ENCODE measurements at places on chromosomes 7 and 10.

DNA sequence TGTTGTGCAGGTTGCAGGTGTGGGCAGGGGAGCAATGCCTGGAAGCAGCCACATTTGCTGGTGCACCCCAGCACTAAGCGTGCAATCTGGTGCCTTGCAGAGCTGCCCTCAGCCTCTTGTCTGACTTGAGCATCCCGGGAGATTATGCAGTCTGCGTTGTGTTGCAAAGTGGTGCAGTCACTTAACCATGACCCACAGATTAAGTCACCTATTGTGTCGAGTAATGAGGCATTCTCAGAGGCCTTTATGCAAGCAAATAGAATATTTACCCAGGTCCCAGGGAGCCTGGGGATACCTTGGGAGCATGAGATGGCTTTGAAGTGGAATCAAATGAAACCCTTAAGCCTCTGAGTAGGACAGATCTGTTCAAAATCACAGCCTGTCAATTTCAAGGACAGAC lies 529.0 kb downstream of the TYW1 start:
- DNase-seq = no peak

DNA sequence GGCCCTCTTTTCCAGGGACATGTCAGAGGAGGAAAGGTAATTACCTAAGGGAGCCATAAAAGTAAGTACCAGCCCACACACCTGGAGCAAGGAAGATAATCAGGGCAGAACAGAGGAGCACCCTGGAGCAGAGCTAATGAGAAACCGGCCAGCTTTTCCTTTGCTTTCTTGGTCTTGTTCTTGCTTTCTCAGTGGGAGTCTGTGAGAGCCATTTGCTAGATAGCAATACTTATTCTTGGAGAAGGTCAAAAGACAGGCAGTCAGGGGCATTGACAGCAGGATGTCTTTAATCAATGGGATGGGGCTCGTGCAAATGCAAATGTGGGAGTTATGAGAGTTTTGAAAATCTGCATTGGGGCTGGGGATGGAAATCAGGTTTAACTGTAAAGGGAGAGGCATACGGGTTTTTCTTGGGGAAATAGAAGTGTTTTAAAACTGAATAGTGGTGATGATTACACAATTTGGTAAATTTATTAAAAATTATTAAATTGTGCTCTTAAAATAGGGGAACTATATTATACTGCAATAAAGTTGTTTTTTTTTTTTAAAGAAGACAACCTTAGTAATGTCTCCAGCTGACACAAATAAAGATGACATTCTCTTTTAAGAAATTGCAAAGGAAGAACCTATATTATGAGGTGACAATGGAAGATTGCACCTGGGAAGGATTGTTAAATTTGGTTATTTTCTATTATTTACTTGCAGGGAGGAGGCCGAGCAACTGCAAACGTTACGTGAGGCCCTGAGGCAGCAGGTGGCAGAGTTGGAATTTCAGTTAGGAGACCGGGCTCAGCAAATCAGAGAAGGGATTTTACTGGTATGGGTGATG lies 35.6 kb upstream of the PPP1R17 start:
- DNase-seq = no peak

GRCh38 chr7:92939666-92940360 lies 103.4 kb upstream of the CDK6 start:
- no peak for DNase-seq

DNA sequence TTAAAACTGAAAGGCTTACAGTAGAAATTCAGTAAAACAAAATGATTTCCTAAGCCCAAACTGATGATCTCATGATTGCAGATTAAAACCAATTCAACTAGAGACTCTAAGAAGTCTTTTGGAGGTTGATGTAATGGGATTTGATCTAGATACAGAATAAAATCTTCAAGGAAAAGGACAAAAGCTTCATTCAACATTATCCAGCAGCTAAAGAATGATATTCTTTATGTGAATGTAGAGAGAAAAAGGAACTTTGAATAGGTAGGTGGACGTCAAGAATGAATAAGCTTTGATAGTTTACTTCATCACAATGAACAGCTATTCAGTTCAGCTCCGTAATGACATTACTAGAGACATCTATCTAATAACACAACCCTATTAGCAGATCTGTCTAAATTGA lies 744.4 kb downstream of the PHTF2 start:
- DNase-seq = no peak

- no peak for DNase-seq
Measured at GRCh38 chr10:75136346-75136745, 24.9 kb downstream of the SAMD8 start.

DNA sequence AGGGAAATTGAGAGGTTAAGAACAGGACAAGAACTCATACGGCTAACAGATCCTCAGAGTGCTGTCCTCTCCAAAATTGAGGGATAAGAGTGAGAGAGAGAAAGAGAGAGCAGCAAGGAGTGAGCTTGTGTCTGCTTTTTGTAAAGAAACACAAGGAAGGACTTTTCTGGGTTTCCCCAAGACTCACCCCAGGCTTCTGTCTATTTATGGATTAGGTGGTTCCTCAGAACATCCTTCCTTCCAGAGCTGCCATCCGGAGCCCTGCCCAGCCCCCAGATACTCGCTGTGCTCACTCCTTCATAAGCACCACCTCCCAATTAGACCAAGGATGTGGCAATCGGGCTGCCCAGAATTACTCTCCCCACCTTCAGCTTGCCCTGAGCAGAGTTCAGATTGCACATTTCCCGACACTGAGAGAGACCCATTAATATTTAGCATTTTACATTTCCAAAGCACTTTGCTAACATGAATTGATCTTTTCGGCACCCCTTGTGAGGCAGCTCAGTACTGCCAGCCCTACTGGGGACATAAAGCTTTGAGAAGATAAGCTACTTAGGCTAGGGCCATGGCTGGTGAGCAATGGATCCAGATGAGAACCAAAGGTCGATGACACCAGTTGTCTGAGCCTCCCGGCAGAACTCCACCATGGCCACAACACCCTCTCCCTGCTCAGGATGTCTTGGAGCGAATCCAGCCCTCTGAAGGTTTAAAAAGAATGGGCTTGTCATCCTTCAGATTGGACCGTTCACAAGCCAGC lies 19.2 kb upstream of the R3HCC1L start:
- DNase-seq = no peak

DNA sequence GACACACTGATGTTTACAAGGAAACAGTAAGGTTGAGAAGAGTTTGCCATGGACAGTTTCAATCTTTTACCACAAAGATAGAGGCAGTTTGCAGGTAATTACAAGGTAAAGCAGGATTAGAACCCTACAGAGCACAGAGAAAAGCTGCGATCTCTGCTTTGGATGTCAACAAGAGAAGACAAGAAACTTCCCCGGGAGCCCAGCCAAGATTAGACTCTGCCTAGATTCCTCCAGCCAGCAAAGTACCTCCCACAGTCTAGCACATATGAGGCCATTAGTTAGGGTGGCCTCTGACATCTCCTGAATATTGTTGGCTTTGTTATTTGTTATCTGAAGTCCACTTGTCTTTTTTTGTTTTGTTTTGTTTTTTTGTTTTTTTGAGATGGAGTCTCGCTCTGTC lies 178.1 kb downstream of the CALN1 start:
- no peak for DNase-seq

DNA sequence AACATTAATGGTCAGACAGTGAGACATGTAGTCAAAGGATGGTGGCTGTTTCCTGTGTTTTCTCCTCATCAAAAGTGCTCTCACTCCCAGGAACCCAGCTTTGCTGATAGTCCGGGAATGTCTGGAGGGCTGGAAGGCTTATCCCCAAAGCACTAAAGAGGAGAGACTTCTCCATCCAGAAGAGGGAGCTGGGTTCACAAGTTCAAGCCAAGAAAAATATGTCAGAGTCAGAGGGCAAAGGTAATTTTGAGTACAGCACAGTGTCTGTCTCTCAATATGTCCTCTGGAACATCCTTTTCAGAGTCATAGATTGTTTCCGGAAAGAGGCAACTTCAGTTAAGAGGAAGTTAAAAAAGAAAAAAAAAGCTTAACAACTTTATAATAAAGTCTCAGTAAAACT lies 281.5 kb upstream of the PHYHIPL start:
- DNase-seq = no peak

GRCh38 chr10:26048756-26049155 lies 114.7 kb downstream of the MYO3A start:
- DNase-seq = no peak

DNA sequence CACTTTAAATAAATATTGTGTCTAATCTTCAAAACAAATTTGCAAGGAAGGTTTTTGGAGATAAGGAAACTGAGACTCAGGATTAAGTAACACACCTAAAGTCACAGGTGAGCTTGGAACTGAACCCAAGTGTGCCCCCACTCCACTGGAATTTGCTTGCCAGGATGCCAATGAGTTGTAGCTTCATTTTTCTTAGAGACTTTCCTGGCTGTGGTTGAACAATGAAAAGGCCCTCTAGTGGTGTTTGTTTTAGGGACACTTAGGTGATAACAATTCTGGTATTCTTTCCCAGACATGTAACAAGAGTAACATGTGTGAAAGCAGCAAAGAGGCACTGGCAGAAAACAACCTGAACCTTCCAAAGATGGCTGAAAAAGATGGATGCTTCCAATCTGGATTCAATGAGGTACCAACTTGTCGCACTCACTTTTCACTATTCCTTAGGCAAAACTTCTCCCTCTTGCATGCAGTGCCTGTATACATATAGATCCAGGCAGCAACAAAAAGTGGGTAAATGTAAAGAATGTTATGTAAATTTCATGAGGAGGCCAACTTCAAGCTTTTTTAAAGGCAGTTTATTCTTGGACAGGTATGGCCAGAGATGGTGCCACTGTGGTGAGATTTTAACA lies 1.5 kb downstream of the IL6 start:
- DNase-seq = no peak

GRCh38 chr10:60384708-60385398 lies 4.8 kb downstream of the ANK3 start:
- no peak for DNase-seq

DNA sequence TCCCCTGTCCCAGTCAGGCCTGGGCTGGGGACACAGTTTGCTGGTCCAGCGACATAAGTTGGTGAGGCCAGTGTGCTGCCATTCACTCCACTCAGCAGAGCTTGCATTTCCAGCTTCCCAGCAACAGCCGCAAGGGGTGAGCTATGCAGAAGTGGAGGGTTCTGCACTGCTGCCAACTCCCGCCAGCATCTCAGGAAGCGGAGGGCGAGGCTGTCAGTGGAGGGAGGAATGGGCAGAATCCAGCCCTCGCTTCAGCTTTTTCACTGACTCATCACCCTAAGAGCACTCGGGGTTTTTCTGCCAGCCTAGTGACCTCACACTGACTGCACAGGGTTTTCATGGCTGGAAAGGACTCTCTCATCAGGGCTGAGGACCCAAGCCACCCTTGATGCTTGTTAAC lies 625.1 kb upstream of the MKI67 start:
- DNase-seq = no peak

- no peak for DNase-seq
Measured at GRCh38 chr7:122762071-122762470, 59.3 kb upstream of the RNF148 start.
